Right ventricle myocardium inferior (tissue), 1 donor: ENCODE measurements at places on chromosomes 6 and 20.

DNA sequence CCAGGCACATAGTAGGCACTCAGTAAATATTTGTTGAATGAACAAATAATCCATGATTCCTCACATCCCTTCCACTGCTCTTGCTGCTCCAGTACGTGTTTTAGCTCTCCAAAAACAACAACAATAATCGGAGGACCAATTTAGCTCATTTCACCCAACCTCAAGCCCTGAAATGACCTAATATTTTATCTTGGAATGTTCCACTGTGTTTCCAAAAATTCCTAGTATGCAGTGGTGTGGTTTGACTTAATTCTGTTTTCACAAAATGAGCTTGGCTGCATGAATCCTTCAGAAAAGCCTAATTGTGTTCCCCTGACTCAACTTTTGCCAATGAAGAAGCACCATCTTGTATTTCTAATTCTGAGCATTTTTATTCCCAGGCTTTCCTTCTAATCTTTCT is 168.0 kb upstream of the PHACTR1 start:
- no peak for DNase-seq

GRCh38 chr6:125078602-125079321 is 74.8 kb upstream of the TPD52L1 start:
- DNase-seq = no peak

DNA sequence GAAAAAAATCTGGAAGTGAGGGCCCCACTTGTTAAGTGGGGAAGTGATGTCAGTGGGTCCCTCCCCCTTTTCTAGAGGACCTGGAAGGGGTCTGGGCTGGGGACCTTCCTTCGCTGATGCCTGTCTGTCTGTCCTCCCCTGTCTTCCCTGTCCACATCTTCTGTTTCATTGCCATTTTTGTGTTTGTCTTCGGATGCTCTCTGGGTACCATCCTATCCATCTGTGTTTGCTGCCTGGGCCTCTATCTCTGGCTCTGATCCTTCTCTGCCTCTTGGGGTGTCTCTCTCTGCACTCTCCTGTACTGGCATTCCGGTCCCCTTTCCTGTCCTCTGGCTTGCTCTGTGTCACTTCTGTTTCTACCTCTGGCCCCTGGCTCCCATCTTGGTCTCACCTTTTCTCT is 2.3 kb downstream of the TMEM151B start:
- DNase-seq = no peak

DNA sequence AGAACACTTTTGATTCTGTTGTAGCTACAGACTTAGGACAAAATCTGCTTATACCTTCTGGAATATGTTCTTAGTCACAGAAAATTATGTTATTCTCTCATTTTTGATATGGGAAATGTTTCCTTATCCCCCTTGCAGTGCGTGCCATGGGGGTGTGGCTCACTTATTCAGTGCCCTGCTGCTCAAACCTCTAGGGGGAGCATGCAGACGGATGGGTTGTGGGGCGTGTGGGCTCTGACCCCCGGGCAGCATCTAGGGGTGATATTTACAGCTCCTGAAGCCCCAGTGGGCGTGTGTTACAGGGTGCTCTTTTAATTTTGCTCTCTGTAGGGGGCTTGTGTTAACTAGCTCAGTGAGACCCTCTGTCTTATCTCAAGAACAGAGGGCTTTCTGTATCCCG is 61.3 kb upstream of the FERMT1 start:
- DNase-seq = peak; percentile 35

- DNase-seq = no peak
Observed at GRCh38 chr20:45299786-45300185, 6.9 kb upstream of the RBPJL start.

GRCh38 chr6:36688063-36688738 is 9.4 kb upstream of the RAB44 start:
- DNase-seq = no peak

DNA sequence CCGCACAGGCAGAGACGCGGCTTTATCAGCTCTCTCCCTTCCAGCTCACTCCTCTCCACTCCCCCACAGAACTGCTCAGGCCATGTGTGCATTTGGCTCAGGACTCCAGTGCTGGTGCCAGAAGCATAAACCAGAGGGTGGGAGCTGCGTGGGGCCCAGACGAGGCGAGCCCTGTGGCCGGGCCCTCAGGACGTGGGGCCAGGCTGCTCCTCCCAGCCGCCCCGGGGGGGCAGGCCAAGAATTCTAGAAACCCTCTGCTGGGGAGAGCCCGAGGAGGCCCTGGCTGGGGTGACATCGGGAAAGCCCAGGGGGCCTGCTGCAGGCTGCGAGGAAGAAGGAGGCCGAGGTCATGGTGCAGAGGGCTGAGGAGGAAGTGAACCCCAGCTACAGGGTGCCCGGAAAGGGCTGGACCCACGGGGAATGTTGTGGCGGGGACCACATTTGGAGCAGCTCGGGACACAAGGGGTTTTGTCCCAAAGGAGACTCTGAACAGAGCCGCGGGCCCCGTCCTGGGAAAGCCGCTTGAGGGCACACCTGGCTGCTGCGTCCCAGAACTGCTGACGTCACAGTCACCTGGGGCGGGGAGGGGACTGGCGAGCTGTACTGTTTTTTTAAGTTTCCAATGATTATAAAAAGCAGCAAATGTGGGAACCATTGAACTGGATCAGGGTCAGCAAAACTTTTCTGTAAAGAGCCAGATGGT is 107.1 kb downstream of the BANF2 start:
- DNase-seq = peak; percentile 86

DNA sequence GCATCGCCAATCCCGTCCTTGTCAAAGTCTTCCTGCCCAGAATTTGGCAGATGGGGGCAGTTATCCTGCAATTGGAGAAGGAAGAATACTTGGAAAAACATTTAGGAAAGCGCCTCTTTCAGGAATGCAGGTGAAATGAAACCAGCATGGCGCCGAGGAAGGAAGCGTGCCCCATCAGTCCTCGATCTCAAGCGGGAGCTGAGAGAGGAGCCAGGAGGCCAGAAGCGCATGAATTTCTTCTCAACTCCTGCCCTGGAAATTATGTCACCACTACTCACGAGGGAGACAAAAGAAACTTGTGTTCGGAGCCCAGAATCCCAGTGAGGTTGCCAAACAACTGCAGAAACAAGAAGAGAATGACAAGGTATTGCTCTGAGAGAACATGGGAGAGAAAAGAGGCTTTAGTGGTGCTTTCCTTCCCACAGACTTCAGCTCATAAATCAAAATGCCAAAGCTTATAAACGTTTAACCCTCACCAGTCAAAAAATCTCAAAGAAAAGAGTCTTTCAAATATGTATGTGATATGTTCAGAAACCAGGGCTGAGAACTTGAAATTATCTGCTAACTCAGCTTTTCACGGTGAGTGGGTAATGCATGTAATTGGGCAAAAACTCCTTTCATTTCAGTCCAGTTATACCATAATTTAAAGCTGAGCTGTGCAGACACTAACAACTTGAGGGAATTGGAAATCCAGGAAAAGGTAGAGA is 23.9 kb downstream of the THBS2 start:
- no peak for DNase-seq

DNA sequence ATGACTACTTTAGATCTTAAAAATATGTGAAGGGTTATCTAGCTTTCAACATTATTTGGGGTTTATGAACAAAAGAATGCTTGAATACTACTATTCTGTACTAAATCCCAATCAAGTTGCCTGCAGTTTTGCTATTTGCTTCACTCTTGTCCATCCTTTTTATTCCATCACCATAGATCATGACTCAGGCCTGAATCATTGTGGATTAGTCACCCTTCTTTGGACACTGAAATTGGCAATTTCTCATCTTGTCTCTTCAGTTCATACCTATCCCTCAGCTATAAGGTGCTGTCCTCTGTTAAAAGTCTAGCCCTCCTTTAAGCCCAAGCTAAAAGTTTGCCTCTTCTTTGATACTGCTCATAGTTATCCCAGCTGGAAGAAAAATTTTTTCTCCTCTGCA is 199.1 kb downstream of the CENPW start:
- no peak for DNase-seq

GRCh38 chr6:159788276-159788675 is 1.1 kb downstream of the TCP1 start:
- peak; percentile 57 for DNase-seq

DNA sequence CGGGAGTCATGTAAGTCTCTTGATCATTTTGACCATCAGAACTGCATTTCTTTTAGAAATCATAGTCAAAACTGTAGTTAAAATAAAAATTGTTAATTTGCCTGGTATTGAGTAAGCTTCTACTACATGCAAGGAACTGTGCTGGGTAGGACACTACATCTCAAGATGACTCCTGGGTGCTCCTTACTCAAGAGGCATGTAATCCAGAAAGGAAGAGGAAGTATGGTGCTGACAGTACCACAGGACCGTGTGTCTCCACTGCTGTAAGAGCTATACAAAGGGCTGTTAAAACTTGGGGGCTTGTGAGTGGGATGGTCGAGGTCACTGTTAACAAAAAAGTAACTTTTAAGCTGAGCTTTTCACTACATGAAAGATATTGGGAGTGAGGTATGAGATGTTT is 508.3 kb upstream of the SOX4 start:
- no peak for DNase-seq

- no peak for DNase-seq
Observed at GRCh38 chr6:43455531-43456428, at the start of gene DLK2. TSS of gene DLK2 (minus strand) at chr6:43455548. CDS start at chr6:43454825, 723 bp downstream.

DNA sequence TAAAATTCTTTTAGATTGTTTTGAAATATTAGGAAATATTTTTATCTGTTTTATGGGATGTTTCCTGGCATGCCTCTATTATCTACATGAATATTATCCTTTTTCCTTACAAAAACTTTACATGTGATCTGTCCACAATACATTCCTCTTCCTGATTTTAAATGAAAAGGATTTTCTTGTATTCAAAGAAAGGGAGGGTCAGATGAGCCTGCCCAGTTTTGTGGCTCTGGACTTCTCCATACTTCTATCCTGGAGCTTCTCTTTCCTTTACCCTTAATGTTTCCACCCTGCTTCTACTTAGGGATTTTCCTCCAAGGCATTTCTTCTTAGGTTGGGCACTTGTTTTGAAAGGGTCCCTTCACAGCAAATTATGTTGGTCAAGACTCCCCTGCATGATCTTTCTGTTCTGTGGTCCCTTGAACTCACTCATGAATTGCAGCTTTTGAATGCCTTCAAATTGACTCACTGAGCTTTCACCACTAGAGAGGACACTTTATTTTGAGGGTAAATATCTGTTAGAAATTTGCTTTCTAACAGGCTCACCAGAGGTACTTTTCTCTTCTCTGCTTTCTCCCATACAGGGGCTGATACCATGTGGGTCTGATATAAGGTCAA is 104.9 kb downstream of the CENPW start:
- no peak for DNase-seq

DNA sequence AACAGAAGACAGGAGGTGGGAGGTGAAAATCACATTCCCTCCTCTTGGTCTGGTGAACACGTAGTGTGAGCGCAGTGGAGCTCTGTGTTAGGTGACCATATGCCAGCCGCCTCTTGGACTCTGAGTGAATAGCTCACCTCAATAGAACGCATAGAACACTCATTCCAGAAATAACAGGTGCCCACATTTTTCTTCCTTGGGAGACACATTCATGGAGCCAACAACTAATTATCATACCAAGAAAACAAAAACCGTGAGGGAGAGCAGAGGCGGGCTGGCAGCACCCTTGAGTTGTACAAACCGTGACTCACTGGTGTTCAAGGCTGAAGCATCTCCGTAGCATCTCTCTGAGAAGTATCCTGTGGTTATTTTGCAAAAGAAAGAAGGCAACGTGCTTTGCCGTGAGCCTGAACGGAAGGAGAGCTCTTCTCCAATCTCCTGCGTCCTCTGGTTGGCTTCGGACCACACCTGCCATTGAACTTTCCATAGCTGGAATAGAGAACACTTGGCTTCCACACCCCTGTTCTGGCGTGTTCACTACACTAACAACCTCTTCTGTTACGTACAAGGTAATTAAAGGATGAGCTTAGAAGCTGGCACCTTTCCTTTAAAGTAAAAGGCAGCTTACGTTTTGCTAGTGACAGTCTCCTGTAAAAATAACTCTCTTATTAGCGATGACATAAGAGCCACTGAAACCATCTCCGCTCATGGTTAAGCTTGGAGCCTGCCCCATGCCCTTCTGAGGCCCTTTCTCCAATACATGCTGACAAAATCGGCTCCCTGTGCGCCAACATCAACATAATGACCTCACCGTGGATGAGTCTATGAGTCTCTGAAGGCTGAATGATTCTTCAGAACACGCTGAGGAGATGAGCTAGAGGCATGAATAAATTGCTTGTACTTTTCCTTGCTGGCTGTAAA is 30.2 kb upstream of the SGK1 start:
- no peak for DNase-seq

- DNase-seq = no peak
Observed at GRCh38 chr20:41171736-41172295, 34.5 kb downstream of the PLCG1 start.

DNA sequence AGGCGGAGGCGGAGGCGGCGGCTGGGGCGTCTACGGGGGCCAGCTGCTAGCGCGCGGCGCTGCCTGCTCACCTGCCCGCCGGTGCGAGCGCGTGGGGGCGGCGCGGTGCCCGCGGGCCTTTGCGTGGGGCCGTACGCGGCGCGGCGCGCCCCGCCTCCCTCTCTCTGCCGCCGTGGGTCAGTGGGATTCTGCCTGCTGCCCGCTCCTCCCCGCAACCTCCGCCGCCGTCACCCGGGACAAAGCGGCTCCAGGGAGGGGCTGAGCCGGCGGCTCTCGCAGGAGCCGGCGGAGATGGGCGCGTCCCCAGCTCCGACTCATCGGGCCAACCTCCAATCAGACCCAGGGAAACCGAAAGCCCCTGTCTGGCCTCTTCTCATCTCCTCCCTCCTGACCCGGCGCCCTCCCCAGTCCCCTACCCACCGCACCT is at the start of gene RCAN2:
Gene RCAN2, minus strand, starts transcription at position 249 of the 427 bp plus-strand sequence.
- DNase-seq = peak; percentile 84

- no peak for DNase-seq
Observed at GRCh38 chr20:57587989-57588377, 27.1 kb downstream of the PCK1 start.

GRCh38 chr6:96124778-96125177 is 109.0 kb downstream of the FUT9 start:
- DNase-seq = no peak

GRCh38 chr20:50867805-50868204 is 63.4 kb downstream of the ADNP start:
- DNase-seq = peak; percentile 8

- no peak for DNase-seq
Observed at GRCh38 chr20:4069751-4070150, 54.4 kb upstream of the RNF24 start.

- DNase-seq = no peak
Observed at GRCh38 chr20:51807720-51808250, 5.5 kb upstream of the SALL4 start.

- no peak for DNase-seq
Observed at GRCh38 chr6:110699780-110700179, 115.5 kb downstream of the CDK19 start.

- DNase-seq = no peak
Observed at GRCh38 chr20:4961746-4962145, 39.6 kb downstream of the SLC23A2 start.

DNA sequence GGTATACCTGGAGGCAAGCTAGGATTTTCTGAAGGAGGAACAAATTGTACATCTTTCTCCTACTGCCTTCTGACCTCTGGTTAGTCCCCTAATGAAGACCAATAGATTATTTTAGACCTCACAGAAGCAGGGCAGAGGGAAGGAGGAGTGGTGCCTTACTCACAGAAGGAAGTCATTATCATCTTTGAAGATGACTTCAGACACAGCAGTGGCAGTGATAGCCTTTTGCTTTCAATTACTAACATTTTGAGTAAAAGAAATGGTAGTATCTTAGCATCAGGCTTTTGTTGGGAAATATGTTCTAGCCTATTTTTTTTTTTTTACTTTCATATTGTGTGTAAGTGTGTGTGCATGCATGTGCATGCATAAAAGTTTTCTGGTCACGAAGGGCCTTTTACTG is 164.2 kb upstream of the PLN start:
- DNase-seq = no peak
